ENCODE measurements at places on chromosomes 13 and 19. TPM values are rescaled to one million over a fixed set of nuclear protein-coding genes. Genes with fewer than 3 reads are reported as not detected.
A peak's percentile ranks its signal among the peaks of the same experiment; 100 is the strongest.

DNA sequence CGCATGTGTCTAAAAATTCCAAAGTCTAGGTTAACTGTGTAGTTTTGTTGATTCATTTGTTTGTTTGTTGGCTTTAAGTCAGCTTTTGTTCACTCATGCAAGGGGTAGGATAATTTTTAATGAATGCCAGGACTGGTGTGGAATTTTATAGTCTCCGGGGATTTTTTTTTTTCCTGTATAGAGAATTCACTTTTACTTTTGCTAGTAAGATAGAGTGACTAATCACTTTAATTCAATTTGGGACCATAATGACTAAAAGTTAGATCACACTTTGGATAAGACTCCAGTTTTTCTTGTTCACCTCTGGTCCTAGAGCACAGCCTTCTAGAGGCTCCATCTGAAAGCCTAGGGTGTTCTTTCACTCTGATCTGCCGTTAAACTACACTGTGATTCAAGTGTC, 1690.0 kb downstream of the PCDH9 start:
- no peaks in the 10 kb centered on the region for H3K36me3 ChIP-seq
- no peak overlapping the region for H3K27ac ChIP-seq
- no peaks in the 10 kb centered on the region for H3K27me3 ChIP-seq
- H3K4me1 ChIP-seq: no peaks in the 10 kb centered on the region

- H3K36me3 ChIP-seq: no peaks in the 10 kb centered on the region
- H3K27ac ChIP-seq: no peak overlapping the region
- H3K4me3 ChIP-seq: no peak overlapping the region
Observed at GRCh38 chr13:105936816-105937215, 598.6 kb downstream of the EFNB2 start.

DNA sequence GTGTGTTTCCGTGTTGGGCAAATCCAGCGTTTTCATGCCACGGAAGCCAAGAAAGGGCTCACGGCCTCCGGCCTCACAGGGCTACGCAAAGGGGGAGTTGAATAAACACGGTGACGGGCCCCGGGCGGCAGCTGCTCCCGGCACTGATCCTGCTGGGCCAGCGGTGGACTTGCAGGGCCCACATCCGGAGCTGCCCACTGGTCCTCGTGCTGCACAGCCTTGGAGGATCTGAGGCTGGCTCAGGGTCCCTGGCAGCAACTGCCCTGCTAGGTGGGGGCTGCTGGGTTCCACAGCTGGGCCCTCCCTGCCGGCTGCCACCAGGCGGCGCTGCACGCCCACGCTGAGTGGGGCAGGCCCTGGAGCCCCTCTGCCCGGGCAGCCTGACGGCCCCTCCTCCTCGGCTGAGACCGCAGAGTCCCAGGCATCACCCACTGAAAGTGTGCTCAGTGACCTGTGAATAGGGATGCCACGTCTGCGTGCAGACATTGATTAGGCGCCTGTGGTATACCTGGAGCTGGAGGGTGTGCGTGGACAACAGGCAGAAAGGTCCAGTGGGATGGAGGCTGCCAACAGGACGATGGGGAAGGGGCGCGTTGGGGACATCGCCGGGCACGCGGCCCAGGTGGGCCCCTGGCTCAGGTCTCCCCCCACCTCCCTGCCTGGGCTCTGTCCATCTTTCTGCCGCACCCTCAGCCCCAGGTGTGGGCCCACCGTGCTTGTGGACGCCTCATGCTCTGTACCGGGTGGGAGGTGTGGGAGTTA, 5.3 kb upstream of the HCN2 start:
- H3K4me1 ChIP-seq: peaks cover 27% of the 10 kb centered on the region
- DNase-seq: peak; percentile 65
- H3K36me3 ChIP-seq: peaks cover 43% of the 10 kb centered on the region
- no peak overlapping the region for H3K4me3 ChIP-seq

GRCh38 chr13:30906411-30907051, 460 bp downstream of the MEDAG start:
- no peaks in the 10 kb centered on the region for H3K36me3 ChIP-seq
- H3K27me3 ChIP-seq: peaks cover 26% of the 10 kb centered on the region
- peaks cover 48% of the 10 kb centered on the region for H3K4me1 ChIP-seq

ZNF460 gene
- total RNA-seq: 80.3 TPM

- H3K27me3 ChIP-seq: peaks cover 2% of the 10 kb centered on the region
- H3K4me1 ChIP-seq: peaks cover 20% of the 10 kb centered on the region
- H3K36me3 ChIP-seq: no peaks in the 10 kb centered on the region
- no peak for DNase-seq
- no peak overlapping the region for H3K4me3 ChIP-seq
Observed at GRCh38 chr13:20272104-20272503, 40.0 kb upstream of the GJB6 start.

FCHO1 gene
- total RNA-seq: 32.6 TPM

NLRP8 gene
- not detected for total RNA-seq

C19orf53 gene
- 150 TPM for total RNA-seq

- no peak for DNase-seq
- H3K36me3 ChIP-seq: no peaks in the 10 kb centered on the region
- peaks cover 82% of the 10 kb centered on the region for H3K27me3 ChIP-seq
Observed at GRCh38 chr19:13506471-13506820, at the start of gene CACNA1A. CACNA1A (minus strand) TSS chr19:13506479; CDS start chr19:13506224, 255 bp downstream.

DHDH gene
- not detected for total RNA-seq

CARM1 gene
- 24.3 TPM for total RNA-seq

DNA sequence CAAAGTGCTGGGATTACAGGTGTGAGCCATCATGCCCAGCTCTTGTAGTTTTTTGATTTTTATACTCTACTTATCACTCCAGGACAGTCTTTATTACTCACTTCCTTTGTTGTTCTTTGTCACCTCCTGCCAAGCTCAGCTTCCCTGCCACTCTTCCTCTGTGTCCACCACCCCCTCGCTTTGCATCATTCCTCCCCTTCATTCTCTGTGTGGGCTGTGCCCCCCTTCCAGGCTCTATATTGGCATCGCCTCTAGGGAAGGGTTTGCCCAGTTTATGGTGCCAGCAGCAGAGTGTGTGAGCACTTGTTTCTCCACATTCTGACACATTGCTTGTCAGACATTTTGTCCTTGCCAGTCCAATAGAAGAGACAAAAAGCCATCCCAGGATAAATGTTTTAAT, 15.1 kb downstream of the ZNF302 start:
- H3K36me3 ChIP-seq: no peaks in the 10 kb centered on the region
- H3K27ac ChIP-seq: no peak overlapping the region
- H3K4me3 ChIP-seq: no peak overlapping the region
- H3K27me3 ChIP-seq: no peaks in the 10 kb centered on the region
- no peaks in the 10 kb centered on the region for H3K4me1 ChIP-seq
